ENCODE measurements at places on chromosomes 11 and 22.

DNA sequence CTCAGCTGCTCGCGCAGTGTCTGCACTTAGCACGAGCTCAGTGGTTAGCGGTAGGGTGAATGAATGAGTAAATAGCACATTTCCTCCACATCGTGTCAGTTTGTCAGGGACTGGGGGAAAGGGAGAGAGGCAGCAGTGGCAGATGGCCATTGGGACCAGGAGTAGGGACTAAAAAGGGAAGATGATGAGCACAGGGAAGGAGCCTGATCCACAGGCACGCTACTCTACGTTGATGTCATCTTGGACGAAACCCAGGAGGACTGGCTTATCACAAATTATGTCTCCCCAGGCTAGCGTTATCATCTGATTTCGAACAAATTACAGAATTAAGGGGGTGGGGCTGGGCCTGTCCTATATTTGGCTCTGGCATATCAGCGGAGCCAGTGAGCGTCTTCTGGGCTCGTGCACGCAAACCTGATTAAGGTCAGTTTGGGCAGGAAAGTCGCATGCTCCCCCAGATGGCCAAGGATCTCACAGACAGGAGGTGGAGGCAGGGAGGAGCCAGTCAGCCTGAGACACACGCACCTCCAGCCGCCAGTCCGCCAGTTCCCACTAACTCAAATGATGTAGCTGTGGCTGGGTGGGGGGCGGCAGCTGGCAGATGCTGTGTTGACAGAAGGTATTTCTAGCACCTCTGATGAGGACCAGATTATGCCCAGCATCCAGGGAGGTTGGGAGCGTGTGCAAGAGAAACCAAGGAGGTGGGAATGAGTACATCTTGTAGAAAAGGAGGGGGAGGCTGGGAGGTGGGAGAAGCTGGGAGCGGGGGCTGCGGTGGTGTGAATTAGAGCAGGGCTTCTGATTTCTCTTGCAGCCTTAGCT lies 97.4 kb upstream of the PRDM11 start:
- no peak for DNase-seq

DNA sequence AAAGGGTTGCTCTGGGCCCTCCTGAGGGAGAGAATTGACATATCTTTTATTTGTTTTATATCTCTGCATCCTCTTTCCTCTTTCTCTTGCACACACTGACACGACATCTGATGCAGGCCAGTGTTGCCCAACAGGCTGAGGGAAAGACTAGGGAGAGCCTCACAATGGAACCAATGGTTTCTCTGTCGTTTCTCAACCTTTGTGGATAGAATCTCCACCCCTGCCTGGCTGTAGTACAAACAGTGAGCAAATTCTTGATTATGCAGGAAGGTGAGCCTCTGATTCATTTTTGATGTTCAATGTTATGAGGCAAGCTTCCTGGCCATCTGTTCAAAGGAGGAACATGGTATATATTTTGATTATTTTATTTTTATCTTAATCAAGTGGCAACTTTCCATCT lies 49.8 kb upstream of the PLET1 start:
- DNase-seq, result no peak

DNA sequence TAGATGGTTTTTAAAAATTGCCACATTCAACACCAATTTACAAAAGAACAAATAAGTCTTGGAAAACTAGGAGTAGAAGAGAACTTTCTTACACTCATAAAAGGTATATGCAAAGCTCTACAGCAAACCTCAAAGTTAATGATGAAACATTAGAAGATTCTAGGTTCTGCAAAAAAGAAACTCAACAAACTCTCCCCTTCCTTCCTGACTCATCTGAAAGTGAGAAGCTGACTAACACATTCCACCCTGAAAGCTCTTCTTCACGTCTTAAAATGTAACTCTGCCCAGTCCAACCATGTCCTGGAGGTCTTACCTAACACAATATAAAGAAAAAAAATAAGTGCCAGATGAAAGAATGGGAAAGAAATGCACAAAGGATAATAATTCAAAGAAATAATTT lies 218.9 kb upstream of the ISX start:
- no peak for DNase-seq

DNA sequence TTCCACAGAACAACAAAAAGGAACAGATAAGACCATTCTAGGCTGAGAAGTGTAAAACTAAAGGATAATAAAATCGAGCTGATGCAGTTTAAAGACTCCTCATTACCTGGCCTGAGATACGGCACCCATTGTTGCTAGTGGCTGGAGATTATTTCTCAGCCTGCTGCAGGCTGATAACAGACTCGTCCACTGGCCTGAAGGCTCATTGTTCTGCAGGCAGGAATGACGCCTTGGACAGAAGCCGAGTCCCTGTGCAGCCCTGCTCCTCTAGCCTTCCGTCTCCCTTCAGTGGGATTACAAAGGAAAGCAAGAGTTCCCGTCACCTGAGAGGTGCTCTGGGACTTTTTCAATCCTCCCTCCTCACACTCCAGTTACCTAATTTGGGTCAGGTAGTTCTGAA lies 1065.3 kb downstream of the OPCML start:
- DNase-seq, result no peak

GRCh38 chr11:6693342-6694228 lies 10.4 kb upstream of the MRPL17 start:
- DNase-seq, result peak; percentile 45

- no peak for DNase-seq
These were observed 19.4 kb upstream of the MYEOV start for GRCh38 chr11:69274531-69275016.

DNA sequence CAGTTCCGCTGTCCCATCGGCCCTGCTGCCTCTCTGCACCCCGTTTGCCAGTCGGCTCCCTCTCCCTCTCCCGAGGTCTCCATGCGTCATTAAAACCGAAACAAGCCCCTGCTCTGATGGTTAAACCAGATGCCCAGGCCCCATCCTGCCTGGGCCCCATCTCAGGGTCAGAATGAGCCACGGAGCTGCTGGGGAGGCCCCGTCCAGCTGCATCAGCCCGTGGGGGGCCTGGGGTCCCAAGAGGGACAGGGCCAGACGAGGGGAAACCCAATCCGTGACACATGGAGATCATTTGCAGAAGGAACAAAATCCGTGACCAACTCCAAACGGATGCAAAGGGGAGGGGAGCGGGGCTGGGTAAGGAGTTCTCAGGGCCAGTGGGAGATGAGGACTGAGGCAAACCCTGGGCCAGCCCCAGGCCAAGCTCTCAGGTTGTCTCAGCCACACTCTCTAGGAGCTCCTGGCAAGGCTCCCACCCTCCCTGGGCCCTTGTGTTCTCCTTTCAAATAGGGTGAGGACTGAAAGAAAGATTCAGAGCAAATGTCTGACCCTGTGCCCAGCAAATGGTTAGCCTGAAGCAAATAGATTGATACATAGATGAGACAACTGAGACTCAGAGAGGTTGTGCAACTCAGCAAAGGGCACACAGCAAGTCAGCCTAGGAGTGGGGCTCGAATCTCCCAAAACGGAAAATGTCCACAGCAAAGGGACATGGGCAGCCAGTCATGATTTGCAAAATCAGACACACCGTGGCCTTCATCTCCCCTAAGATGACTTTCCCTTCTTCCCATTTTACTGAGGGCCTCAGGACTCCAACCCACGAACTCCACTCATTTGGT lies 162.1 kb downstream of the MN1 start:
- DNase-seq, result no peak

- no peak for DNase-seq
These were observed 3.7 kb downstream of the TSPO start for GRCh38 chr22:43154887-43155536.

- no peak for DNase-seq
These were observed 1.9 kb downstream of the PIWIL3 start for GRCh38 chr22:24772493-24773220.

- DNase-seq, result no peak
These were observed at the start of gene CYTH4 for GRCh38 chr22:37282385-37282677. Gene CYTH4 (plus strand): TSS chr22:37282508. CDS start chr22:37282570, 62 bp downstream.

- no peak for DNase-seq
These were observed 178.7 kb upstream of the POU2AF2 start for GRCh38 chr11:111066846-111067245.

- peak; percentile 8 for DNase-seq
These were observed at the start of gene BARX2 for GRCh38 chr11:129375751-129376657. Gene BARX2 (plus strand): TSS chr11:129375848. CDS start chr11:129376036, 188 bp downstream.

GRCh38 chr11:93744669-93745004 lies 3.2 kb downstream of the C11orf54 start:
- DNase-seq, result no peak

DNA sequence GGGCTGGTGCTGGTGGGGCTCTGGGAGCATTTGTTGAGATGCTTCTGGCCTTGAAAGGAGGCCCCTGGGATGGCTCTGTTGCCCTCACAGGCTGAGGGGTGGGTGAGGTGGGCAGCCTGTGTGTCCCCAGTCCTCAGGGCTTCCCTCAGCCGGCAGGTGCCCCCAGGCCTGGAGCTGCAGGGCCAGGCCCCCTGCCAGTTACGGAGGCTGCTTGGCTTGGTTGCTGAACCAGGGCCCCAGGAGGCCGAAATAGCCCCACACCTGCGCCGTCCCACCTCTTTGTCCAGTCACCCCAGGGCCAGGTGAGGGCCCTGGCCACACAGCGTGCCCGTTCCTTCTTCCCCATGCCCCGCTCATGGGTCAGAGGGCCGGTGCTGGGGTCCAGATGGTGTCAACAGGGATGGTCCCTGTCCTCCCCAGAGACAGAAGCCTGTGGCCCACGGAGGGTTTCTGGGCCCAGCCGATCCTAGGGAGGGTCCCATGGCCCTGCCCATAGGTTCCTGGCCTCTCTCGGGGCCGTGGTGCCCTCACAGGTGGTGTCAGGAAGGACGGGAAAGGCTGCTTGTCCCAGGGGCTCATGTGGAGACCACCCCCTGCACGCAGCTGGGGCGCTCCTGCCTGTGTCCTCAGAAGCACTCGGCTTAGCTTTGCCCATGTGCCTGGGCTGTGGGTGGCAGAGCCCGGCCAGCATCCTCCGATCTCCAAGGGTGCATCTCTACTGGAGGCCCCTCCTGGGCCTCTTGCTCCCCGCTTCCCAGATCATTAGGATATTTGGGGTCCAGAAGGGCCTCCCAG lies 9.2 kb upstream of the TSSC4 start:
- no peak for DNase-seq

DNA sequence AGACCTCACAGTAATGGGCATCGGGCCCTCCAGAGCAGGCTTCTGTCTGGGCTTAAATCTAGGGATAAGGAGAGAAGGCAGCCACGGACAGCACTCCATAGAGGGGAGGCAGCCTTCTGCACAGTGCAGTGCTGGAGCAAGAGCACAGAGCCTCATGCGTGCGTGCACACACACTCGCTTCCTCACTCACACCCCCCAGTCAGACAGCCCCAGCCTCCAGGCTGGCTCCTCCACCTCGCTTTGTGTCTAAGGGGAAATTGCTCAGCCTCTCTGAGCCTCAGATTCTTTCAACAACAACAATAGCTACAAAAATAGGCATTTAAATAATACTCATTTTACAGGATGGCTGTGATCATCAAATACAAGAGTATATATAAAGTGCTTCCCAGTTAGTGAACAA lies 26.7 kb upstream of the ETS1 start:
- no peak for DNase-seq

DNA sequence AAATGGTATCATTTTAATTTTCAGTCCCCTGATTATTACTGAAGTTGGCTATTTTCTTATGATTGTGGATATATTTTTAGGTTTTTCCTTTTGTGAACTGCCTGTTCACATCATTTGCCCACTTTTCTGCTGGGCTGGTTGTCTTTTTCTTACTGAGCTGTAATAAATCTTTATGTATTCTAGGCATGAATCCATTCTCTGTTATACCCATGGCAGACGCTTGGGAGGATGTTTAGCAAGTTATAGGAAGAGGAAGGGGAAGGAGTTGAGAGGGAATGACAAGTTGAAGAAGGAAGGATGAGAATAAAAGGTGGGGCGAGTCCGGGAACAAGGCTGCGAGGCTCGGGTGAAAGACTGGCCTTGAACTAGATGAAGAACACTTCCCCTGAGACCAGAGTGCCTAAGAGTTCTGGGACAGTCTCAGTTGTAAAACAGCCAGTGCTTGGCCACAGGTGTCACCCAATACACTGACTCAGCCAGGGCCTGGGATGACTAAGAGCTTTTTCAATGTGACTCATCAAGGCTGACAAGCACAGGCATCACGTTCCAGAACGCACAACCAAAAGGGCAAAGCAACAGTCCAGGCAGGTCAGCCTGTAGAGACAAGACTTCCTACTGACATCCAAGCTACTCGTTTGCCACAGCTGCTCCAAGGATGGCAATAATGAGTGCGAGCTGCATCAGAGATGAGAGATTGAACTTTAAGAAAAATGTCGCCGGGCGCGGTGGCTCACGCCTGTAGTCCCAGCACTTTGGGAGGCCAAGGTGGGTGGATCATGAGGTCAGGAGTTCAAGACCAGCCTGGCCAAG lies 35.2 kb downstream of the LRFN4 start:
- DNase-seq, result peak; percentile 54

- DNase-seq, result no peak
These were observed 592.0 kb downstream of the BRD1 start for GRCh38 chr22:49235463-49236300.

DNA sequence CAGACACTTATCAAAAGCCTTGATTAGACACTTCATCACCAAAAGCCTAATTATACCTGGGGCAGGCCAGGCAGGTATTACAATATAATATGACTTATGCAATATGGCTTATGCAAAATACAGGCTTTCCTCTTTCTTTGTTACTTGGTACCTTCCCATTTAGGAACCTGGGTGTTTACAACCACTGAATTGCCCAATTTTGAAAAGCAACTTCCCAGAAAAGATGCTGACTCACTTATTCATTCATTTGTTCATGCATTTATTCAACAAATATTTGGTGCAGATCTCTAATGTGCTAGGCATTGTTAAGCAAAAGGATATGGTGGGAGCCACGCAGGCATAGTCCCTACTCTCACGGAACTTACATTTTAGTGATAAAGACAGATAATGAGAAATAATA lies 13.6 kb upstream of the JAML start:
- DNase-seq, result no peak

- DNase-seq, result no peak
These were observed 2.8 kb downstream of the CREBZF start for GRCh38 chr11:85661972-85662664.

- no peak for DNase-seq
These were observed 54.3 kb downstream of the ST14 start for GRCh38 chr11:130213979-130214281.

DNA sequence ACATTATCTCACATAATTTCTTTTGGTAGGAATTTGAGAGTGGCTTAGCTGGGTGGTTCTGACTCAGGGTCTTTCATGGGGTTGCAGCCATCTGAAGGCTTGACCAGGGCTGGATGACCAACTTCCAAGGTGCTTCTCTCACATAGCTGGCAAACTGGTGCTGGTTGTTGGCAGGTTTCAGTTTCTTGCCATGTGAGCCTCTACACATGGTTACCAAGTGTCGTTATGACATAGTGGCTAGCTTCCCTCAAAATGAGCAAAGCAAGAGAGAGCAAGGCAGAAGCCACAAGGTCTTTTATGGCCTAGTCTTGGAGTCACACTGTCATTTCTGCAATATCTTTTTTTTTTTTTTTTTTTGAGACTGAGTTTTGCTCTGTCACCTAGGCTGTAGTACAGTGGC lies 4.2 kb upstream of the TFIP11 start:
- DNase-seq, result no peak

All from fibroblast of skin of left quadriceps (primary cell).